Activated naive CD4-positive, alpha-beta T cell treated with anti-CD3 and anti-CD28 coated beads for 36 hours (primary cell): ENCODE measurements at places on chromosomes 4 and X. TPM values are rescaled to one million over a fixed set of nuclear protein-coding genes. Genes with fewer than 3 reads are reported as not detected.
A peak's percentile ranks its signal among the peaks of the same experiment; 100 is the strongest.

DNA sequence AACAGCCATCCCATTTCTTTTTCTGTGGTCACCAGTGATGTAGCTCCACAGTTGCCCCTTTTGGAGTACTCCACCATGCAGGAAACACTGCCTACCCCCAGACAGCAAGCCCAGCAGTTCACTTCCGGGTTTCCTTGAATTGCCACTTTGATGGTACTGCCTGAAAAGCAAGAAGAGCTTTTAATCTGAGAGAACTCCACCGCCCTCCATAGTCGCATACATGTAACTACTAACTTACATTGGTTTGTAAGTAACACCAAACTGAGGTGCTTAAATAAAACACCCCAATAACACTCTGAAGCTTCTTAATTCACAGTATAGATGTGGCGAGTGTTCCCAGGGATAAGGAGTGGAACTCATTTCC, 53.6 kb upstream of the HPSE start:
- peak; percentile 52 for DNase-seq

DNA sequence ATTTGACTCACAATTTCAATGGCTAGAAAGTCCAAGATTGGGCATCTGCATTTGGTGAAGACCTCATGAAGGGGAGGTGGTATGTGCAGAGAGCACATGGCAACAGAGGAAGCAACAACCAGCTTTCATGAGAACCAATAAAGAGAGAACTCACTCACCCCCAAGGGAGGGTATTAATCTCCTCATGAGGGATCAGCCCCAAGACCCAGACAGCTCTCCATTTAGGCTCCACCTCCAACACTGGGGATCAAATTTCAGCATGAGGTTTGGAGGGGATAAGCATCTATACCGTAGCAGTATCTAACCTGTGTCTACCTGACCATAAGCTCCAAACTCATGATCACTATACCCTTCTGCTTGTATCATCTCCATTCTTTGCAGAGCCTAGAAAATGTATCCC, 9.3 kb upstream of the TBC1D19 start:
- DNase-seq, result no peak

DNA sequence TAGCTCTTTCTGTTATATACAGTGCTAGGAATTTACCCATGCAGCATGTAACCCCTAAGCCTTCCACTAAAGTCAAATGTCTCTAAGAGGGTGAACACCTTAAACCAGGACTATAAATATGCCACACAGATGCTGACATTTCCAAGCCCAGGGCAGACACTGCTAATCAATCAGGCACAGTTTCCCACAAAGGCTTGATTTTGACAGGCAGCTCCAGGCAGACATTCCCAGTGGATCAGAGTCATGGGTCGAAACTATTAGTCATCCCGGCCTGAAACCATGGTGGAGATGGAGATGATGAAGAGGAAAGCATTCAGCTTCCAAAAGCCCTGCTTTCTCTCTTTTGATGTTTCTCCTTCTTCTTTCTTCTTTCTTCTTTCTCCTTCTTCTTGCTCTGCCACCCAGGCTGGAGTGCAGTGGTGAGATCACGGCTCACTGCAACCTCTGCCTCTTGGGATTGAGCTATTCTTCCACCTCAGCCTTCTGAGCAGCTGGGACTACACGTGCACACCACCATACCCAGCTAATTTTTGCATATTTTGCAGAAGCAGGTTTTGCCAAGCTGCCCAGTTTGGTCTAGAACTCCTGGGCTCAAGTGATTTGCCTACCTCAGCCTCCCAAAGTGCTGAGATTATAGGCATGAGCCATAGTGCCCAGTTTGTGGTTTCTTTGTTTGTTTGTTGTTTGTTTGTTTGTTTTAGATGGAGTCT, 21.0 kb upstream of the SORCS2 start:
- peak; percentile 0 for DNase-seq

Gene IL13RA2
- not detected for total RNA-seq

GRCh38 chrX:103254171-103254824, 657 bp downstream of the TCEAL8 start:
- peak; percentile 64 for DNase-seq

Gene RHOXF2B
- total RNA-seq, result not detected

Gene FAM53A
- total RNA-seq, result 2.6 TPM

Gene ERCC6L
- total RNA-seq, result 9.6 TPM

Gene FAM47E
- not detected for total RNA-seq
